ENCODE measurements at places on chromosomes 1 and 21. TPM values are rescaled to one million over a fixed set of nuclear protein-coding genes. Genes with fewer than 3 reads are reported as not detected.

- no peak for DNase-seq
Measured at GRCh38 chr1:116131170-116131569, 20.0 kb downstream of the MAB21L3 start.

DNA sequence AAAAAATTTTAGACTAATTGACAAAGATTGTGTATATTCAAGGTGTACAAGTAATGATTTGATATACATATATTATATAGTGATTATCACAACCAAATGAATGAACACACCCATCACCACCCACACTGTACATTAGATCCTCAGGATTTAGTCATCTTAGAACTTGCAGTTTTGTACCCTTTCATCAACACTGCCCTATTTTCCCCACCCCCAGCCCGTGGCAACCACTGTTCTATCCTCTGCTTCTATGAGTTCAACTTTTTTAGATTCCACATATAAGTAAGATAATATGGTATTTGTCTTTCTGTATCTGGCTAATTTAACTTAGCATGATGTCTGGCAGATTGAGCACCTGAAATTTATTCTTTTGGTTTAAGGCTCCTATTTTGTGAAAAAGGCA lies 173.6 kb downstream of the IER5 start:
- no peak for DNase-seq

- DNase-seq = no peak
Measured at GRCh38 chr1:223771469-223771813, 59.1 kb downstream of the CAPN2 start.

- no peak for DNase-seq
Measured at GRCh38 chr21:24729568-24729967, 877.7 kb downstream of the MRPL39 start.

OVAAL gene
- total RNA-seq = 2.4 TPM

TSPEAR gene
- not detected for total RNA-seq

DNA sequence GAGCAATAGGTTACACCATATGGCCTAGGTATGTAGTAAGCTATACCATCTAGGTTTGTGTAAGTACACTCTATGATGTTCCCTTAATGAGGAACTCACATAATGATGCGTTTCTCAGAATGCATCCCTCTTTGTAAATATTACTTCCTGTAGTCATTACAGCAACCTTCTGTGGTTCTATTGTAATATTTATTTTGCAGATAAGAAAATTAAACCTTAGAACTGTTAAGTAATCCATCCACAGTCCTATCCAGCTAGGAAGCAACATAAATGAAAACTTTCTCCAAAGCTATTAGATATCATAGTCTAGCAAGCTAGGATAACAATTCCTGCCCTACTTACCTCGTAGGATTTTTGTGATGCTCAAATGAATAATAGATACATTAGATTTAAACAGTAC lies 88.7 kb downstream of the WLS start:
- no peak for DNase-seq

- peak; percentile 65 for DNase-seq
Measured at GRCh38 chr1:45012639-45013278, 705 bp downstream of the UROD start.

CFAP74 gene
- not detected for total RNA-seq

GRCh38 chr1:62849031-62849430 lies 65.1 kb downstream of the ATG4C start:
- peak; percentile 9 for DNase-seq

- no peak for DNase-seq
Measured at GRCh38 chr1:25780318-25781129, 19.5 kb upstream of the SELENON start.

NGF gene
- 0.84 TPM for total RNA-seq

DNA sequence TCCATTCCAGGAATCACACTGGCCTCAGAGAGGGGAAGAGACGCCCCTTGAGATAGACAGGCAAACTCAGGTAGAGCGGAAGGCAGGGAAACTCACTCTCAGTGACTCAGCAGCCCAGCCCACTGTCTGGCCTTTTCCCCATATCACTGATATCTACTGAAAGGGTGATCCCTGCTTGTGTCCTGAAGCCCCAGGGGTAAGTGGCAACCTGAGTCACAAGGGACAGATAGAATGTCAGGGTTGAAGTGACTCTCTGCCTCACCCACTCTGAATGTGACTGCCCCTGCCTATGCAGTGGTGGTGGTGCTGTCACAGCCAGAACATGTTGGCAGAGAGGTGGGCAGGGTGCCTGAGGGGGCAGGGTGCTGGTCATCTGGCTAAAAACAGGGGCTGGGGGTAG lies 157.5 kb upstream of the FGGY start:
- DNase-seq = peak; percentile 40

NUP210L gene
- 0.03 TPM for total RNA-seq

DNA sequence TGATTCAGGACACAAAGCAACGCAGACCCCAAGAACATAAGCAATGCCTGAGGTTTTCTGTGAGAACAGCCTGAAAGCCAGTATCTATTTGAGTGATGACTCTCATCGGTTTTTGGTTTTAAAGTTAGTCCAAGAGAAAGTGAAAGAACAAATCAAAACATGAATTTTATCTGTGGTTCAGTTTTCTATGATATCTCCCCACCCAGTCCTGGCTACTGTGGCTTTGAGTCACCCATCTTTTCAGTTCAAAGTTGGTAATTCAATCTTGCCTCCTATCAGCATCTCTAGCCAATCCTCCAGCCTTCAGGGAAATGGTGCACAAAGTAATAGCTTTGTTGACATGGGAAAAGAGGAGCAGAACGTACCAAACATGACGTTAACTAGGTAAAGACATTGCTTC lies 40.5 kb upstream of the KRTAP19-8 start:
- no peak for DNase-seq

GRCh38 chr1:242836423-242836822 lies 311.9 kb upstream of the PLD5 start:
- no peak for DNase-seq

DNA sequence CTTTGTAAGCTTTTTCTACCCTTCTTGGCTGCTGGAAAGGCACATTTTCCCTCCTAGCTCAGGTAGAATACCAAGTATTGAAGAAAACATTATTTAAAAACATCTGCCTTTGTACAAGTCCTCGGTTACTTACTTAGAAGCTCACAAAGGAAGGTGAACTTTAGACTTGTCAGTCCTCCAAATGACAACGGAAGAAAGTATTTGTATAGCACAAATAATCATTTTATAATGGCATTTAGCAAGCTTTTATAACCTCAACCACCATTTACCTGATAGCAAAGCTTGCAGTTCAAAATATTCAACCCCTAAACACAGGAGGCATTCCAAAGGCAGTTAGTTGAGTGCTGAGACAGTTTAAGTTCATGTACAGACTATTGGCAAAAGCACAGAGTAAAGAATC lies 2.5 kb upstream of the FCAMR start:
- DNase-seq = no peak

- DNase-seq = no peak
Measured at GRCh38 chr1:225479341-225479740, 51.5 kb upstream of the LBR start.

PAPPA2 gene
- total RNA-seq = 3.0 TPM

DNA sequence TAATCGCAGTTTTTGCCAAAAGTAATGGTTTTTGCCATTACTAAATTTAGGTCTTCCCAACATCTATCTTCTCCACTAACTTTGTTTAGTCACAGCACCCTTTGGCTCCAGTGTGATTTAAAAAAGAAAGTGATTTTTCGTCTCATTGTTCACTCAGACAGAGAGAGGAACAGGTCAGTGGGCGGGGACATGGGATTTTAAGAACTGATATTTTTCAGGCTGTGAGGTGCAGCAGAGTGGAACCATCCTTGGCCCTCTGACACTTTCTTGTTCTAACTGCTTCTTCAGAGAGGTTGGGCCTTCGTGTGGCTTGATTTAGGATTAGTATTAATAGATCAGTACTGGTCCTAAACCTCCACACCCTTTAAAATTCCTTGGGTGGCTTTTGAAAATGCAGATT lies 38.8 kb downstream of the CASQ2 start:
- DNase-seq = no peak

DNA sequence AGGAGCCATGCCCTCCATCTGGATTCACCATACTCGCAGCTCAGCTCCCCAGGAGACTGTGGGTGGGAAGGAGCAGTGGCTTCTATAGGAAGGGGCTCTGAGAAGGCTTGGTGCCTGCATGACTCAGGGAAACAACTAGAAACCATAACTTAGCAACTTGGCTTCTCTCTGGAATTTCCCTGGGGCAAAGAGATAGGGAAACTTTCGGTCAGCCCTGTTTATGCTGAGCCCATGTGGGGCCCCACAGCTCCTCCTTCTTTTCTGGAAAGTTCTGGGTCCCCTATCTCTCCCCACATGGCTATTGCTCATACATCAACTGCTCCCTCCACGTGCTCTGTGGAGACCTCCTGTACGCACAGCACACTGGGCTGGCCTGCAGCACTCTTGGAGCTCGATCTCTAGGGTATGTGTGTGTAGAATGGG lies 39.3 kb downstream of the PLEKHA6 start:
- no peak for DNase-seq

Measured in HT1080 (cell line).